ENCODE measurements at places on chromosomes 2 and 18.

- DNase-seq, result no peak
Measured at GRCh38 chr18:23137097-23137635, 1.9 kb downstream of the CABLES1 start.

- no peak for DNase-seq
Measured at GRCh38 chr2:3138621-3139020, 239.0 kb downstream of the EIPR1 start.

DNA sequence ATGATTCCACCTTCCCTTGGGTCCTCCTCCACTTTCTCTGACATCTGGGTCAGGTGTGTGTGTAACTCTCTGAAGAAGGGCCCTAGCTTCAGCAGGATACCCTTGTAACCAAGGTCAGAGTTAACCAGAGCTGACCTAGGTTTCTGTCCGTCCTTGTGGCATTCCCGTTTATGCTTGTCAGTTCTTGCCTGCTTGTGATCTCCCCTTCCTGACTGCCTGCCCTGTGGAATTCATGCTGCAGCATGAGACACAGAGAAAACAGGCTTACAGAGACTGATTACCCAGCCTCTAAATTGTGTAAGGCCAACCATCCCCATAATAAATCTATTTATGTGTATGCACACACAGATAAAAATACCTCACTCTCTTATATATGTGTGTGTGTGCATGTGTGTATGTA lies 22.8 kb downstream of the NXPH2 start:
- no peak for DNase-seq

- DNase-seq, result no peak
Measured at GRCh38 chr2:14011190-14011589, 621.3 kb upstream of the LRATD1 start.

GRCh38 chr18:57909620-57910019 lies 106.5 kb upstream of the ATP8B1 start:
- no peak for DNase-seq

GRCh38 chr2:239312081-239312511 lies 88.7 kb downstream of the HDAC4 start:
- DNase-seq, result no peak

DNA sequence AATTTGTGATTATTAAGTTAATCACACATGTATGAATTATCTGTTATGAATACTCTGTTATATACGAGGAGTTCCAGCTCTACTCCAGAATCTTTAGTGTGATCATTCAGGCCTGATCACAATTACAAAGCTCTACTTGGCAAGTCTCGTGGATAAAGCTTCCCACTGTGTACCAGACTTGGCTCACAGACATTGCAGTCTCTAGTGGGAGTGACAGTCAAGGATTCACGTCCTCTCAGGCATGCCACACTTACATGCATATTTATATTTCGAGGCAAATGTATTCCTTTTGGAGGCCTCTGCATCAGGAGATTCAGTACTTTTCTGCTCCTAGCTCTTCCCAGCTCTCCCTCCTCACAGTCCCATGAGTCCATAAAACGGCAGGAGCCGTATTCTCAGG lies 403.4 kb upstream of the CDH7 start:
- DNase-seq, result no peak

- no peak for DNase-seq
Measured at GRCh38 chr2:47893771-47894170, 12.5 kb downstream of the FBXO11 start.

DNA sequence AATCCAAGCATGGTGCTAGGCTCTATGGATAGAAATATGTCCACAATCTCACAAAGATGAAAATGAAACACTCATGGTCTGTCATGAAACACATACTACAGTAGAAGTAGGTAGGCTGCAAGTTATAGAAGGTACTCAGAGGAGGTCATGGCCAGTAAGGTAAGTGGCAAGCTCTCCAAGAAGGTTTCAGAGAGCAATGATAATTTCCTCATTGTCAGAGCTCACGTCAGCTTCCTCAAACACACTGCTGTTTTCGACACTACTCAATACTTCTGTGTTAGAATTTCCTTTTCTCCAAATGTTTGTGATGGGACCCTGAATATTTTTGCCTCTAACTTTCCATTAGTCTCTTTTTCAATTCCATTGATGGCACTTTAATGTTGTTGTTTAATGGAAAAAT lies 25.5 kb downstream of the CCDC141 start:
- DNase-seq, result no peak

DNA sequence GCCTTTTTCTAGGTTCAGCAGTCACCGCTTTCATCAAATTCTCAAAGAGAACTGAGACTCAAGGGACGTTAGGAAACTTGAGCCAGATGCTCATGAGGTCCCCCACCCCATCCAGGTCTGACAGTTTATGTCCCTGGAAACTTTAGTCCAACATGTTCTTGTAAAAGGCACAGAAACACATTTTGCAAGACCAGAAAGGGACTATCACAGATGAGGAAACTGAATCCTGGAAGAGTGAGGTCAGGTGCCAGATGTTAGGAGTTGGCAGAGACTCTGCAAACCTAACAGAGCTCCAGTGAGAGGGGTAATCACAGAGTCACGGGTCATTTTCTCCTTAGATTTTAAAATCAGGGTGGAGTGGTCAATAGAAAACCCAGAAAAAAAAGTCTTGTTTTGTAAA lies 76.6 kb downstream of the RDH14 start:
- no peak for DNase-seq

- no peak for DNase-seq
Measured at GRCh38 chr2:232235716-232236115, 142.8 kb upstream of the ALPP start.

DNA sequence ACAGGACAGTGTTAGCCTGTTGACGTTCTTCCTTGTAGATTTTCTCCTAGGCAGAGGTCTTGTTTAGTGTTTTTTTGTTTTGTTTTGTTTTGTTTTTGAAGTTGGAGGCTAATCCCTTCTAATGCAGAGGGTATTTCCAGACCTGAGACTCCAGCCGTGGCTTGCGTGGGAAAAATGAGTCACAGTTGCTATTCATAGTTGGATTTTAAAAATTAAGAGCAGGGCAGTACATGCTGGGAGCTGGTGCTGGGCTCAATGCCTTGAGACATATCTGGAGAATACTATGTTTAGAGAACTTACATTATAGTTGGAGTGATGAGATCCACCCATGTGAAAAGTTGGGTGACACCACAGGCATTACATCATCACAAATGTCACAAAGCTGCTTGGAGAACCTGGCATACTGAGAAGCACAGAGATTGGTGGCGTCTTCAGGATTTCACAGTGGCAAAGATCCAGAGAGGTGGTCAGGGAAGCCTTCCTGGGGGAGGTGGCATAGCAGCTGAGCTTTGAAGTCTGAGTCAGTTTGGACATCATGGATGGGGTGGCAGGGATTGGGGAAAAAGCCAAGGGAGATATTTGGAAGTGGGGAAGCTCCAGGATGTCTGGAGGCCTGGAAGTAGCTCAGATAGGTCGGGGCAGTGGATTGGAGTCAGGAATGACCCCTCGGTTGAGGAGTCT lies 249.4 kb downstream of the LOXHD1 start:
- peak; percentile 9 for DNase-seq

GRCh38 chr2:70412294-70413070 lies 110.6 kb upstream of the FAM136A start:
- DNase-seq, result no peak

- peak; percentile 43 for DNase-seq
Measured at GRCh38 chr2:219684721-219685689, 57.6 kb downstream of the SLC4A3 start.

GRCh38 chr2:173751245-173751975 lies 213.8 kb downstream of the SP3 start:
- DNase-seq, result no peak

GRCh38 chr2:54464341-54464740 lies 8.2 kb downstream of the SPTBN1 start:
- DNase-seq, result no peak

DNA sequence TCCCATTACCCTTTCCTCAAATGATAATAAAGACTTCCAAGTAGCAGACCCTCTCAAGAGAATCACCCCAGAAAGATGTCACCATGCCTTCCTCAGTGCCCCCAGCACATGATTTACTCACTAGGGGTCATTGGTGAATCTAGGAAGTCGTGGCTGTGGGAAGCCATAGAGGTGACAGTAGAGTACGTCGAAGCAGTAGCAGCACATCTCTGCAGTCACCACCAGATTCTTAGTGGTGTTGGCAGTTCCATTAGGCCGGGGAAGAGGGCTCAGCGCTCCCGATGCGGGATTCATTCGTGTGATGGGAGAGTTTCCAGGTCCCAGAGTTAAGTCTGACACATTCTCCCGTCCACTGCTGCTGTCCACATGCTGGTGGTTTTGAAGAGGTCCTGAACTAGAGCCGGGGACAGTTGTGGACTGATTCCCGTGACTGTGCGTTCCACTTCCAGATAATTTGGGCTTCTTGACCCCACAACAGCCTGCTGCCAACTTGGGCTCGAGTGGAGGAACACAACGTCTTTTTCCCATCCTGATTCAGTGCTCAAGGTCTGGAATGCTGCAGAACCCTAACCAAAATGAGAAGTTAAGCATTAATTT lies 12.0 kb downstream of the AMMECR1L start:
- no peak for DNase-seq

GRCh38 chr18:25233528-25234321 lies 118.2 kb downstream of the ZNF521 start:
- no peak for DNase-seq

DNA sequence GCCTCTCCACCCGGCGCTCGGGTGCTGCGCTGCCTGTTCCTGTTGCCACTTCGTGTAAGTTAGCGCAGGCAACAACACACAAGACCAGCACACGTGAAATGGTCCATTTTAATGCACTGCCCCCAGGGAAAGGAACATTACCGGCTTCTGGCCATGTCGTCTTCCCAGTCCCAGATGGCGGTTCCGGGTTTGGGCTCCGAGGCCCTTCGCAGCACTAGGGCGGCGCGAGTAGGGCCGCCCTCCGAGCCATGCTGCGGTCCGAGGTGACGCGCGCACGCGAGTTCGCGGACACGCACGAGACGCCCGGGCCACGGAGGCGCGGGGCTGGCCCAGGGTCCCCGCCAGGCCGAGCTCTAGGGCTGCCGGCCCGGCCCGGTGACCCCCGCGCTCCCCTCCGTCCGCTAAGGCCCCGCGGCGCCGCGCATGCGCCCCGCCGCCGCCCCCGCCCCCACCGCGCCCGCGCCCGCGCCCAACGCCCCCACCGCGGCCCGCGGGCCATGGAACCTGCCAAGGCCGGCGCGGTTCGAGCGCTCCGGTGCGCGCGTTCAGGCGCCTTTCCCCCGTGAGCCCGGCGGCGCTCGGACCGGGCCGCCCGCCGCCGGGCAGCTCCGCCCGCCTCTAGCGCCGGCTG lies 367 bp upstream of the ZNF236 start:
- no peak for DNase-seq

- DNase-seq, result no peak
Measured at GRCh38 chr2:2328848-2329247, 2.2 kb downstream of the MYT1L start.

GRCh38 chr18:35588995-35589394 lies 7.5 kb downstream of the GALNT1 start:
- DNase-seq, result no peak

DNA sequence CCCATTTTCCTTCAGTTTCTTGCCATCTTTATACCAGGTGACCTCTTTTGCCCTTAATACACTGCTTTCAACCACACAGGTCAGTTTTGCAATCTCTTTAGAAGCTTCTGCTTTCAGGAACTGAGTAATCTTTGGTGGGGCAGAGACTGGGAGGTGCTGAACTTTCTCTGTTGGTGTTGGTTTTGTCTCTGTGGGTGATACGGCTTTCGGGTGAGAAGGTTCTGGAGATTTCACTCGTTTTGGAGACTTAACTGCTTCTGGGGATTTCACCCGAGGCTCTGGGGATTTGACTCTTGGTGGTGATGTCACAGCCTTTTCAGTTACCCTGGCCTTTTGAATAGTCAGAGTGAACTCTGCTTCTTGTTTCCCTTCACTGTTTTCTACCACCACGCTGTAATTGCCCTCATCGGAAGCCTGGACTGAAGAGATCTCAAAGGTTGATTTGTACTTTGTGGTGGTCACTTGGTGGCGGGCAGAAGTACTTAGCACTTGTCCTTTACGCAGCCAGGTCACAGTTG lies 50.4 kb downstream of the PLEKHA3 start:
- DNase-seq, result no peak

DNA sequence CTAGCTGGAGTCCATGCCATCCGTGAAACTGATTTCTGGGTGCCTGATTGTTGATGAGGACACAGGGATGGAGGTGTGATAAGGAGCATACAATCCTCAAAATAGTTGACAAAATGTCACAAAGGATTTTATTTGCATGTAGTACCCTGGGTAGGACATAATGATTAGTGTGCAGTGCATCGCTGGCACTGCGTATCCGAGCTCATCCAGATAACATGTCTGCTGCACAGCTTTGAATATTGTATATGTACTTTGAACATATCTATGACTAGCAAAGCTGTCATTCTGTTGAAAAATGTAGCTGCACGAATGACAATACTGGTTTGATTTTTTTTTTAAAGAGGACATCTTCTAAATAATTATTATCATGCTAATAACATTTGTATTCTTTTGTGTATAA lies 529.7 kb upstream of the FANCL start:
- DNase-seq, result no peak

DNA sequence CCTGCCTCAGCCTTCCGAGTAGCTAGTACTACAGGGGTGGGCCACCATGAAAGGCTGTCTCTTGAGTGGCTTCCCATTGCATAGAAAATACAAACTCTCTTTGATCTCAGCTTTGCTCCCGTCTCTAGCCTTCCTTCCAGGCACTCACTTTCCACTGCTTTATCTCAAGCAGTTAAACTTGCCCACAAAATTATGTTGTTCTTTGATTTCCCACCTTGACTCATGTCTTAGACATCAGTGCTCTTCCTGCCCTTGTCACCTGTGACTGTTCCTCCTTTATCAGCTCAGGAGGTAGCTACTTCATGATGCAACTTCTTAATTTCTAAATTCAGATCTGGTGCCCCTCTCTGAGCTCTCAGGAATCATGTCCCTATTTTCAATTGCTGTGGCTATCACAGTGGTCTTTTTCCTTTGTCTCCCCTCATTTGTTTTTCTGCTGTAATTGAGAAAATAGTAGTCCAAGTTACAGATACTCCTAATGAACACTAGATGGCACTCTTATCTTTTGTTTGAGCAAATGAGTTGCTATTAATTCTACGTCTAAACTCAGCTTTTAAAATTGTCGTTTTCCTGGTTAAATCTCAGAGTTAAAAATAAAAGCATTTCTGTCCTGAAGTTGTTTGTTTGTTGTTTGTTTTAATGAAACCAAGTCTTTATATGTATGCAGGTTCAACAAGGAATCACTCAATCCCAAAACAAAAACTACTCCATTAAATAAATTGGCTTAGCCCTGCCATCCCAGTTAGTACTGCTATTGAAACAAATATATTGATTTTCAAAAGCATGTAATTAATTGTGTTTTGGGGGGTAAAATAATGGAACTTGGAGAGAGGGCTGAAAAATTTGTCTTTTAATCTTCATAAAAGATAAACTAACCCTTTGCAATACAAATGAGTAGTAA lies 46.9 kb upstream of the GREB1L start:
- no peak for DNase-seq

DNA sequence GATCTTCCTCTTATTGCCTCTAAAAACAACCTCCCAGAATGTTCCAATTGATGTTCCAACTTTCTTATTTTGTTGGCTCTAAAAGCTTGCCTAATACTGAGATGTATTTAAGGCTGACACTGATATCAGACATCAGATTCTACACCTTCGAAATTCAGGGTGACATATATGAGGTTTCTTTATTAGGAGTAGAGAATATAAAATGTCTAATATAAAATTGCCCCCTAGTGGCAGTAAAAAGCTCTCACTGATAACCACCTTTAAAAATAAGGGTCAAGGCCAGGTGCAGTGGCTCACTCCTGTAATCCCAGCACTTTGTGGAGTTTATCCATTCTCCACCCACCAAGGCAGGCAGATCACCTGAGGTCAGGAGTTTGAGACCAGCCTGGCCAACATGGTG lies 789.7 kb upstream of the SLC39A10 start:
- DNase-seq, result no peak

- no peak for DNase-seq
Measured at GRCh38 chr2:202542142-202542541, 92.6 kb upstream of the FAM117B start.
